ENCODE measurements at places on chromosomes 5 and 9.

DNA sequence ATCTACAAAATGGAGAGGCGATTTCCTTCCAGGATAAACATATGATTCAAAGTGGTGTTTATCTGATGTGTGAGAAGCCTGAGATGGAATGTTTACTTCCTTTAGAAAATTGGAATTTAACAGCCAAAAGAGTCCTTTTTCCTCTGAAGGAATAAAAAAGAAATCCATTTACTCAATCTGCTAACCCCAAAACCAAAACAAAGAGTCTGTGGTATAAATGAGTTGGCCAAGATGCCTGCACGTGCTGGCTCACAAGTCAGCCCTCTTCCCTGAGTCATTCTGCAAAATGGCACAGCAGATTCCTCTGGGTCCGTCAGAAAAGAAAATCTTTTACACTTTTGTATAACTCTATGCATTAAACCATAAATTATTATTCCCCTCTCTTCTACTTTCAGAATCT is 60.8 kb downstream of the EBF1 start:
- DNase-seq: no peak

DNA sequence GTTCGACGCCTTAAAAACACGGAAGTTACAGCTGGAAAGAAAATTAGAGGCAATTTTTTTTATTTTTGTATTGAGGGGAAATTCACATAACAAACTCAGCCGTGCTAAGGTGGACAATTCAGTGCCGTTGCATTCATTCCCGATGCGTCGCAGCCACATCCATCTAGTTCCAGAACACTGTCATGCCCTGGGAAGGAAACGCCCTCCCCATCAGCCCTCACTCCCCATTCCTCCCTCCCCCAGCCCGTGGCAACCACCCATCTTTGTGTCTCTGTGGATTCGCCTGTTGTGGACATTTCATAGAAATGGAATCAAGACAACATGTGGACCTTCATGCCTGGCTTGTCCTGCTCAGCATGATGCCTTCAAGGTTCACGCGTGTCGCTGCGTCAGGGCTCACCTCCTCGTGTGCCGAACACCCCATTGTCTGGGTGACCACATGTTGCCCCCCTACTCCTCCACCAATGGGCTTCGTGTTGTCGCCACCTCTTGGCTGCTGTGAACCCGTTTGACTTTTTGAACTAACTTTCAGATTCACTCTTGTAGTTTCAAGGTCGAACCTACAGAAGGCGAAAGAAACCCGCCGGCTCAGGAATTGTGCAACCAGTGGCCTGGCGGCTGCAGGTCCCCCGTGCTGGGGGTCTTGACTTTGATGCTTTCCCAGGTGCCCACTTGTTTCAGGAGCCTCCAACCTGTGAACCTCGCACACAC is 17.4 kb upstream of the CAMSAP1 start:
- DNase-seq: no peak

DNA sequence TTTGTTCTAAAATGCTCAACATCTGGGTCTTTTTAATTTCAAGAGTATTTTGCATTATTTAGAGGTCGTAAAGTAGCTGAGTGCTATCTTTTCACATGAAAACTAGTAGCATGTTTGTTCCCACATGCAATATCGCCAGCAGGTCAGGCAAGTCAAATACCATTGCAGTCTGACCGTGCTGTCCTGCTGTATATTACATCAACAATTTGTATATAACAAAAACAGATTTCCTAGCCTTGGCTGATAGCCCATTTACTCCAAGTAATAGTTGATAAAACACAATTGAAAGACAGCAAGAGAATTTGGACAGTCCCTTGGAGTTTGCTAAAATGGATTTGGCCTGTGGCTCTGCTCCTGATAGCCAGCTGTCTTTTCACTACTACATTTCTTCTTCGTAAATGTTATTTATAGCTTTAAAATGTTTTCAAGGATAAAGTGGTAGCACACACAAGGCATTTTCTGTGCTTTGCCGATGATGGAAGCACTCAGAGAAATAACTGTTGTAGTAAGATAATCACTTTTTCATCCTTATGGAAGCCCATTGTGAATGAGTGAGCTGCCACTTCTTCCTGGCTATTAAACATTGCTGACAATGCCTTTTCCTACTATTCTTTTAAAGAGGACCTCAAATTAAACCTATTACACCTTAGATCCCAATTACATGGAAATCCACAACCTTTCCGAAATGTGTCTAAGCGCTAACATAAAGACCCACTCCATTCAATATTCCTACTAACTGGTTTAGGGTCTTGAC is 992.1 kb downstream of the MAT2B start:
- no peak for DNase-seq

- no peak for DNase-seq
Observed at GRCh38 chr9:19940811-19941535, 152.1 kb upstream of the SLC24A2 start.

- DNase-seq: peak; percentile 45
Observed at GRCh38 chr5:3348576-3349535, 246.8 kb upstream of the IRX1 start.

DNA sequence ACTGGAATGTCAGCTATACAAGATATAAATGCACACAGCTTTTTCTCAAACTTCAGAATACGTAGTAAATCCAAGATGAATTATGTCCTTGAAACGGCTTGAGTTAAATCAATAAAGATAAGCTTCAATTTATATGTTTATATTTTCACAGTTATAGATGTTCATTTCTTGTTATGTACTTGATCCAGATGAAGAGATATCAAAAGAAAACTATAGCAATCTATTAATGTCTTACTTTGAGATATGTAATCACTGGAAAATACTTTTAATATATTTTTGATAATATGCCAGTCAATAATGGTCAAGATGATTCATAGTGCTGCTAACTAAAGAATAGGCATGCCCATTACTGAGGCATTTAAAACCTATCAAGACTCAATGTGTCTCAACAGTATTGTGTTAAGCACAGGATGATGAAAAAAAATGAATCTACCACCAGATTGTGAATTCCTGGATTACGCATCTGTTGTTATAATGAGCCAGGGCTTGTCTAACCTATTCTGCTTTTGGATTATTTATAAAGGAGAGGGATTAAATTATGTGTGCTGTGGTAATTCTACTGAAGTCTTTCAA is 372.6 kb upstream of the PRR16 start:
- no peak for DNase-seq

DNA sequence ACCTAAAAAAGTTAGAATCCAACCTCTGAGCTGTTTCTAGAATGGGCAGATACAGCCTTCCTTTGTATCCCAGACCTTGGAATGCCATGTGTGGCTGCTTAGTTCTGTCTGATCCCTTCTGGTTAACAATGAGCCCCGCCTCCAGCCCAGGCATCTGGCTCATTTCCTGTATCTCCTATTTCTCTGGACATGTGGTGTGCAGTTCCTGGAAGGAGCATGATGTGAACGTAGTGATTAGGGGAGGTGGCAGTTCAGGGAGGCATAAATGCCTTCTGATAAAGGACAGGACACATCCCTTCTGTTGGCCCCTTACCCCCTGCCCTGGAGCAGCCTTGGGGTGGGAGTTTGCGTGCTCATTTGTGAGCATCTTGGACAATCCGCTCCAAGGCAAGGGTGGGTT is 243.0 kb downstream of the ZSWIM6 start:
- no peak for DNase-seq

GRCh38 chr5:75948438-75948837 is 134.7 kb upstream of the SV2C start:
- DNase-seq: no peak

- DNase-seq: no peak
Observed at GRCh38 chr9:4769321-4770080, 23.2 kb upstream of the RCL1 start.

GRCh38 chr5:42614509-42614908 is 142.1 kb upstream of the CCDC152 start:
- DNase-seq: no peak

DNA sequence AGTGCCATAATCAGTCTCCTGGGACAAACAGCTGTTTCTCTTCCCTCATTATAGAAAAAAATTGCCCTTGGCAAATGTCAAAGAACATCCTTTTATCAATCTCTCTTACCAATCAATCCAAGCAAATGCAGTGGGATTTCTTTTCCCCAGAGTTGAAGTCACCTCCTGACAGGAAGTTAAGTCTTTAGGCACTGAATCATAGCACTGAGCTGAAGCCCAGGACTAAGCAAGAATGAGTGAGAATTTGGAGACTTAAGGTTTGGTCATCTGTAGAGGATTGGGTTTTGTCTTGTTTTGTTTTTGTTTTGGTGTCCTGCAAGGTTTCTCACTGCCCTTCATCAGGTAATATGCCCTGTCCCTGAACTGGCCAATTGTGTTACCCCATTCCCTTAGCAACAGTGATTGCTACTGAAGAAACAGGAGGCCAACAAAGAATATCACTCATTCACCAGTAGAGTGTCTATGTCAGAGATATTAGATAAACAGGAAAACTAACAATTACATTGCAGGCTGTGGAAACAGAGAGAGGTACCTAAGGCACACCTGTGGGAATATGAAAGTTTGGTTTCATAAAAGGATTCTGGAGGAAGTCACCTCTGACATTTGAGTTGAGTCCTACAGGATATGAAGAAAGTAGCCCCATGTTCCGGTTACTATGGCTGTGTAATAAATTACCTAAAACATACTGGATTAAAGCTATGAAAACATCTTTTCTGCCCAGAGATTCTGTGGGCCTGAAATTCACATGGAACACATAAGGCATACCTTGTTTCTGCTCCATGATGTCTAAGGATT is 4.5 kb upstream of the FXN start:
- no peak for DNase-seq

Measured in breast epithelium (tissue), 4 donors.